ENCODE measurements at places on chromosomes 13 and 19.
A peak's percentile ranks its signal among the peaks of the same experiment; 100 is the strongest.

DNA sequence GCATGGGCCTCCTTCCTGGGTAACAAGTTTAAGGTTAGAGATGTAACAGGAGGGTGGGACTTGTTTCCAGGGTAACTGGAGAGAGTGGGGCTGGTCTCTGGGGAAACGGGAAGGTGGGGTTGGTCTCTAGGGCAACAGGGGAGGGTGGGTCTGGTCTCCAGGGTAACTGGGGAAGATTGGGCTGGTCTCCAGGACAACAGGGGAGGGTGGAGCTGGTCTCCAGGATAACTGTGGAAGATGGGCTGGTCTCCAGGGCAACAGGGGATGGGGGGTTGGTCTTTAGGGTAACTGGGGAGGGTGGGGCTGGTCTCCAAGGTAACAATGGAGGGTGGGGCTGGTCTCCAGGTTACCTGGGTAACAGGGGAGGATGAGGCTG is 36.5 kb downstream of the SPTBN4 start:
- no peak for DNase-seq

- no peak for DNase-seq
Observed at GRCh38 chr13:102774591-102775520, 1.3 kb upstream of the TEX30 start.

GRCh38 chr19:31718032-31718431 is 368.8 kb upstream of the TSHZ3 start:
- no peak for DNase-seq

- no peak for DNase-seq
Observed at GRCh38 chr19:15248106-15248505, 15.9 kb upstream of the EPHX3 start.

DNA sequence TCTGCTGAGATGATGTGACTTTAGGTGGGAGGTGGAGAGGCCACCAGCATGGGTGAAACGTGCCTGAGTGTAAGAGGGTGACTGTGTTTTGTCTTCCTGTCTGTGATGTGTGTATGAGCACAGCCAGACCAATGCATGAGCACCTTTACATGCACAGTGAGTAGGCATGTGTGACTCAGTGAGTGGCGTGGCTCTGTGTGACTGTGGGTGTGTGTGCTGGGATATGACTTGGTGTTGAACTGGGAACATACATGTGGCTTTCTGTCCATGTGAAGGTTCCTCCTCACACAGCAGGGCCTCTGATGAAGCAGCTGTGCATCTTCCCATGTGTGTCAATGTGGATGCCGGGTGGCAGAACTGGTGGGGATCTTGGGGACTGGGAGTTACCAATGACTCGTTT is 19.9 kb upstream of the LGALS13 start:
- DNase-seq: no peak

DNA sequence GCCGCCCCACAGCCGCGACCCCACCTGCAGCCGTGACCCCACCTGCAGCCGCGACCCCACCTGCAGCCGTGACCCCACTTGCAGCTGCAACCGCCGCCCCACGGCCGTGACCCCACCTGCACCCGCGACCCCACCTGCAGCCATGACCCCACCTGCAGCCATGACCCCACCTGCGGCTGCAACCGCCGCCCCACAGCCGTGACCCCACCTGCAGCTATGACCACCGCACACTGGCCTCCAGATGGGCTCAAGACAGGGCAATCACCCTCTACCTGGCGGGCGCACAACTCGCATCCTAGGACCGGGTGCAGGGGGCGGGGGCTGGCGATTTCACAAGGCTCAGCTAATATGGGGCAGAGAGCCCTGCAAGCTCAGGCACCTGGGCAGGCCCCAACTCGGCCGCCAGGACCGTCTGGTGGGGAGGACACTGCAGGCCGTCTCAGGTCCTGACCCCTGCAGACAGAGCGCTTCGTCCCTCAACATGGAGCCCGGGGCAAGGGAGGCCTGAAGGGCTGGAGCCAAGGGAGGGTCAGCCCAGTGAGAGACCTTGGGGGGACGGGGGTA is 15.1 kb downstream of the SBNO2 start:
- no peak for DNase-seq

- no peak for DNase-seq
Observed at GRCh38 chr19:3868770-3869456, at the start of gene ZFR2. Gene ZFR2 (minus strand): TSS chr19:3869038. CDS start chr19:3869017, 21 bp downstream.

DNA sequence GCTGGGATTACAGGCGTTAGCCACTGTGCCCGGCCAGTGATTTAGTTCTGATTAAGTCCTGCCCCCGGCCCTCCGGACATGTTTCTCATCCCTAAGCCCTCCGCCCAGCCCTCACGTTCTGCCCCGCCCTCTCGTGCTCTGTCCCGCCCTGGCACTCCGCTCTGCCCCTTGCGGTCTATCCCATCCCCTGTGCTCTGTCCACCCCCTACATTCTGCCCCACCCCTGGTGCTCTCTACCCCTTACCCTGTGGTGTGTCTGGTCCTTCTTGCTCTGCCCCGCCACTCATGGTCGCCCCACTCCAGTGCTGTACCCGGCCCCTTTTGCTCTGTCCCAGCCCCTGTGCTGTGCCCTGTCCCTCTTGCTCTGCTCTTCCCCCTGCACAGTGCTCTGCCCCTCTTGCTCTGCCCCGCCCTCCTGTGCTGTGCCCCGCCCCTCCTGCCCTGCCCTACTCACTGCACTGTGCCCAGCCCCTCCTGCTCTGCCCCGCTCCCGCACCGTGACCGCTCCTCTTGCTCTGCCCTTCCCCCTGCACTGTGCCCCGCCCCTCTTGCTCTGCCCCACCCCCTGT is 3.0 kb downstream of the GTPBP3 start:
- DNase-seq: no peak

DNA sequence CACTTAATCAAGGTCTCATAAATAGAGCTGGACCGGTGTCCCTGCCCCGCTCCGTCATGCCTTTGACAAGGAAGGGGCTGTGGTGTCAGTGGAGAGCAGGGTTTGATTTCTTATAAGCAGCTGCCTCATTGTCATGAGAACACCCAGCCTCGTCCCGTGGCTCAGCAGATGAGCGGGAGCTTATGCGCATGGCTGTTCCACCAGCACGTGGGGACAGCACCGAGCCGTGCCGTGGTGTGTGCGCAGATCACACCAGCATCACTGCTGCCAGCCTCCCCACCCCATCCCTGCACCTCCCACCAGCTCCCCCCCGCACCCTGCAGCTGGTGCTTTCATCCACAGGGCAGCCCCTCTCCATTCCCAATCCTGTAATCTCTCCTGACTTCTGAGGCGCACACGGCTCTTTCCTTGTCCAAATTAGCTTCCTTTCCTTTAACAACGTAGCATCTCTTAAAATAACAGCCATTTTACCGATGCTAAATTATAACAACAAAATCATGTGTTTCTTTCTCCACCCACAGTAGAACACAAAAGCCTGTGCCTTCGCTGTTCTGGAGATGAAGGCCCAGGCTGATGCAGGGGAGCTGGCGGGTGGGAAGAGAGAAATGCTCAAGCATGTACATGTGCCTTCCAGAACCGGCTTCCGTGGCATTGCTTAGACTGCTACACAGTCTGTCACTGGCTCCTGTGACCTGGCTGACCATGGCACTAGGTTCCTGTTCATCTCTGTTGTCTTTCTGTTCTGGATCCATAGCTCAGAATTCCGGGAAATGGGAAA is 96.8 kb downstream of the RAB20 start:
- no peak for DNase-seq

GRCh38 chr13:90867336-90867683 is 480.2 kb upstream of the MIR17HG start:
- DNase-seq: peak; percentile 84

- peak; percentile 88 for DNase-seq
Observed at GRCh38 chr19:41426952-41427646, at the start of gene B3GNT8. Gene B3GNT8 (minus strand): TSS chr19:41427374. CDS start chr19:41426778, 596 bp downstream.

DNA sequence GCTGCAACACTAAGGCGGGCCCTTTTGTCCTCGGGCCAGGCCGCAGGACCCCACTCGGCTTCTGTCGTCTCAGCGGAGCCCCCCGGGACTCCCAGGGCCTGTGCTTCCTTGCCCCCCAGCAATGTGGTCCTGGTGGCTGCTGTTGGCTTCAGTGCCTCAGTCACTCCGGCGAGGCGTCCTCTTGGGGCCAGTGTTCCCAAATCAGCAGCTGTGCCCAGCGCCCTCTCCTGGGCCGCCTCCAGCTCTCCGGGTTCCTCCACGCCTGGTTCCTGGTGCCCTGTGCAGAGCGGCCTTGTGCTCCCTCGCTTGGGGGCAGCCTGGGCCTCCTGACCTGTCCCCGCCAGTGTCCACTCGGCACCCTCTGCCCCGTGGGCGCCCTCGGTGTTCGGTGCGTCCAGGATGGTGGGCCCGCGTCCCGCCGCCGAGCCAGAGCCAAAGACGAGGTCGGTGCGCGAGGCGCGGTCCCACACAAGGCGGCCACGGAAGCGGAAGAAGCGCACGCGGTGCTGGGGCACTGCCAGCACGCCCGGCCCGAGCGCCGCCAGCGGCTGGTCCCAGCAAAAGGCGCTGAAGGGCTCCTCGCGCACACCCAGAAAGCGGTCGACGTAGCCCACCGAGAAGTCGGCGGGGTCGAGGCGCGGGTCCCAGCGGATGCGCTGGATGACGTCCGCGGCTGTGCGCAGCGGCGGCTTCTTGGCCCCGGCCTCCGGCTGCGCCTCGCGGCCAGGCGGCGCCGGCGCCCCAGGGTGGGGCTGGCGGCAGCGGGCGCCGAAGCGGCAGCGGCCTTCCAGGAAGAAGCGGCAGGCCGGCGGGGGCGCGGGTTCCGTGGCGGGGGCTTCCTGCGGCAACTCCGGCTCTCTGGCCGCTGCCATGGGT is 685 bp downstream of the LENG9 start:
- peak; percentile 71 for DNase-seq

DNA sequence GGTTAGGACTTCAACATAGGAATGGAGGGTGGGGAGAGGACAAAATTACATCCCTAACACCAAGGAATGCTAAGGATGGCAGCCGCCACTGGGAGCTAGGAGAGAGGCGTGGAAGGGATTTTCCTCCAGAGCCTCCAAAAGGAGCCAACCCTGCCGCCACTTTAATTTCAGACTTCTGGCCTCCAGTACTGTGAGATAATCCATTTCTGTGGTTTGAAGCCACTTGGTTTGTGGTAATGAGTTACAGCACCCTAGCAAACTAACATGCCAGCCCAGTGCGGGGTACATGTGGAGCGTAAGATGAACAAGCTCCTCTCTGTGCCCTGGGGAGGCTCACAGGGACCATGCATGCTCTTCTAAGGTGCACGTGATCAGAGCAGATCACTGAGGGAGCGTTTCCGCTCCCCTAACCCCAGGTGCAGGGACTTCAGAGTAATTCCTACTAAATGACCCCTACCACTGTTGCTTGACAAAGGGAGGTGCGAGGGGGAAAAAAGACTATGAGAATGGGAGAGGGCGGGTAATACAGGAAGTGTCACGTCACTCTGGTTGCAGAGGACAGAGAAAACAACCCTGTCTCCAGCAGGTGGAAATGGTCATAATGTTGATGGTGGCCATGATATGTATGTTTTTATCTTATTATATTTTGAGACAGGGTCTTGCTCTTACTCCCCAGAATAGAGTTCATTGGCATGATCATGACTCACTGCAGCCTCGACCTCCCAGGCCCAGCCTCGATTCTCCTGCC is 12.0 kb downstream of the FPR1 start:
- DNase-seq: no peak

GRCh38 chr13:108402850-108403249 is 133.3 kb downstream of the TNFSF13B start:
- no peak for DNase-seq

DNA sequence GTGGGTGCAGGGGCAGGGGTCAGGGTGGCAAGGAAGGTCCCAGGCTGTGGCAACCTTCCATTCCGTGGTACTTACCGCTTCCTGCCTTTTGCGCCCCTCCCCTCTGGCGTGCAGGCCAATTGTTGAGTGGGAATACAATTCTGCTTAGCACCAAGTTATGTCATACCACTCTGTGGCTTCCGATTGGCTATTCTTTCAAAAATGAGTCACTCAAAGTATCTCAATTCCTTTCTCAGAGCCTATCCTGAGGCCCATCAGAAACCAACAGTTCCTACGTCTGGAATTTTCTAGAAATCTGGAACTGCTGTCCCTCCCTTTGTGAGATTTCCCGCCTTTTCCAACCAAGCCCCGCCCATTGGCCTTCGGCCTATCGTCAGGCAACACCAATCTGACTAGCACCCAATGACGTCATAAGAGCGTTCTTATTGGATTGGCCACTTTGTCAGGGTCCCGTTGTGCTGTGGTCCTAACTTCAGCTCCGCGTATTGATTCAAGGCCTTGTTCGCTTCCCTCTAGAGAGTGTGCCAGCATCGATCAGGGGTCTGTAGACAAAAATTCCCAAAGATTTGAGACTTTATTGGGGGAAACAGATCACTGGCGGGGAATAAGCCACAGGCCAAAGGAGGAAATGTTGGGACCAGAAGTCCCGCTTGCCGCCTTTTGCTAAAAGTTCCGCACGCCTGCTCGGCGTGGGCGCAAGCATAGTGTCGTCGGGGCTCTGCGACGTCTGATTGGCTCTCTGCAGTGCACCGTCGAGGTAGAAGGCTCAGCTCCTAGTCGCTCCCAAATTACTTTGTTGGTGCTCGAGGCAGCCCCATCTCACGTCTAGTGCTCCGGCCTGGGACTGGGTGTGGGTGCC is 11.7 kb downstream of the NTN5 start:
- peak; percentile 83 for DNase-seq

DNA sequence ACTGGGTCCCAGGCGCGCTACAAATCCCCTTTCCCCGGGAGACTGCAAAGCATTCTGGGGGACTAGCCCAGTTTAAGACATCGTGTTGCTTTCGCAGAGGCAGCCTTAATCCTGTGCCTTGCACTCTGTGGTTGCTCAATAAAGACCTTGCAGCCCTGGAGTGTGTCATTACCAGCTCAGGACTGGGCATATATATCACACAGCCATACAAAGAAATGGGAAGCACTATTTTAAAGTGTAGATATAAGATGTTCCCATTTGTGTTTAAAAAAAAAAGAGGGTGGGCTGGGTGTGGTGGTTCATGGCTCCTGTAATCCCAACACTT is 11.1 kb downstream of the NAPA start:
- DNase-seq: no peak

GRCh38 chr13:106063591-106064313 is 471.7 kb downstream of the EFNB2 start:
- no peak for DNase-seq

DNA sequence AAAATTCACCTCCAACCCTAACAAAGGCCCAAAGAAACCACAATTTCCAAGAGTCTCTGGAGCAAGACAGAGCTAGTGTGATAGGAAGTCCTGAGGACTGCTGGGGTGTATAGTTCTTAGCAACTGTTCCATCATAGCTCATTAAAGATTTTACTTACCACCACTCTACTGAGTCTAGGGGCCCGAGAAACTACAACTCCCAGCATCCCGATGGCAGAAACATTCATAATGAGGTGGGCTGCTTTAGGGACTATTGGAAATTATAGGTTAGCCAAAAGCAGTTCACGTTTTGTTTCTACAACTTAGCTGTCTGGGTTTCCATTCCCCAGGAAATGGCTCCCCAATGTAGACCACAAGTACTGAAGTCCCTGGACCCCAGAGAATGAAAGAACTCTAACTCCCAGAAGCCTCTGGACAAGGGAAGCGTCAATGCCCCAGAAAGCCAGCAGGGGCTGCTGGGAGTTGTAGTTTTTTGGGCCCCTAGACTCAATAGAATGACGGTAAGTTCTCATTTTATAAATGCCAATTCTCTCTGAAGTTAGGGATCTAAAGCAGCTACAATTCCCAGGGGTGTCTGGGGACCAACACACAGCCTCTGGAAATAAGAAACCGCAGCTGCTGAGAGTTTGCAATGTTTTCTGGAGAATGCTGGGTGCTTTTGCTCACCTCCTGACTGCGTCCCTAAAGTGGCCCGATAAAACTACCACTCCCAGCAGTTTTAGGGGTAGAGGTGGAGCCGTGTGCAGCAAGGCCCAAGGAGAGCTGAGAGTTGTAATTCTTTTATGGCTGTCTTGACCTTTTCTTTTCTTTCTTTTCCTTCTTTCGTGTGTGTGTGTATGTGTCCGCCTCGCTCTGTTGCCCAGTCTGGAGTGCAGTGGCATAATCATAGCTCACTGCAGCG is 11.1 kb downstream of the FTL start:
- peak; percentile 59 for DNase-seq

- DNase-seq: no peak
Observed at GRCh38 chr19:46718157-46718933, 1.4 kb upstream of the PRKD2 start.
